Endothelial cell (in vitro differentiated cells): ENCODE measurements at places on chromosomes 5 and 9.

- no peak overlapping the region for H3K4me3 ChIP-seq
- no peaks in the 10 kb centered on the region for H3K36me3 ChIP-seq
- no peak overlapping the region for H3K27ac ChIP-seq
Observed at GRCh38 chr5:135827965-135828781, 6.3 kb upstream of the SLC25A48 start.

GRCh38 chr5:57802131-57802530 lies 319.5 kb upstream of the ACTBL2 start:
- no peaks in the 10 kb centered on the region for H3K36me3 ChIP-seq
- peaks cover 3% of the 10 kb centered on the region for H3K4me1 ChIP-seq
- H3K27me3 ChIP-seq: no peaks in the 10 kb centered on the region
- no peak for DNase-seq

- no peaks in the 10 kb centered on the region for H3K36me3 ChIP-seq
- no peak overlapping the region for H3K27ac ChIP-seq
Observed at GRCh38 chr5:10337986-10338385, 15.5 kb upstream of the MARCHF6 start.

GRCh38 chr5:93873211-93873736 lies 131.9 kb upstream of the POU5F2 start:
- no peak for DNase-seq
- H3K27me3 ChIP-seq: peaks cover 1% of the 10 kb centered on the region

DNA sequence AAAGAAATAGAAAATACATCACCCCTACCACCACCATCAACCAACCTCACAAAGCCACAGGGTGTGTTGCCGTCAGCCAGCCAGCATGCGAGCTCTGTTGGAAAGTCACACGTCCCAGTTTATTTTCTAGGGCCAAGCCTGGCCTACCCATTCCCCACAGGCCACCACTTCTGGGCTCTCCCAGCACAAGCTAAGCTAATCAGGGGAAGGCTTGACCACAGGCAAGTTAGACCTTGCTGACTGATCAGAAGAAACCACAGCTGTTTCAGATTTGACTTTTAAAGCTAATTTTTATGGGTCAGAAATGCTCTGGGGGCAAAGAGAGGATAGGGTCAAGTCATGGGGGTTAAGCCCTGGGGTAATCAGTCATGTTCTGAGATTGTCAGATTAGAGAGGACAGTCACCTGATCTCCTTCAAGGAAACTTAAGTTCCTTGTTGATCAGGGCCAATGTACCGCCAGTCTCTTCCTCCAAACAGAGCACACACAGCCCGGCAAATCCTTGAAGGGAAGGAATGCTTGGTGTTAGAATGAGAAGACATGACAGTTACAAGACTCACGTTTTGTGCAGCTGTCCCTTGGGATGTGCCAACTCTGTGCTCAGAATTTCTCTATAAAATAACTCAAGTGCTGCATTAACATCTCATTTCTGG lies 7.6 kb downstream of the SHB start:
- H3K36me3 ChIP-seq: no peaks in the 10 kb centered on the region
- H3K27me3 ChIP-seq: peaks cover 4% of the 10 kb centered on the region
- no peak for DNase-seq
- no peak overlapping the region for H3K4me3 ChIP-seq
- no peak overlapping the region for H3K27ac ChIP-seq

GRCh38 chr5:135106136-135106535 lies 72.1 kb upstream of the PITX1 start:
- no peaks in the 10 kb centered on the region for H3K4me1 ChIP-seq
- peaks cover 3% of the 10 kb centered on the region for H3K27me3 ChIP-seq
- H3K4me3 ChIP-seq: no peak overlapping the region
- no peak overlapping the region for H3K27ac ChIP-seq

DNA sequence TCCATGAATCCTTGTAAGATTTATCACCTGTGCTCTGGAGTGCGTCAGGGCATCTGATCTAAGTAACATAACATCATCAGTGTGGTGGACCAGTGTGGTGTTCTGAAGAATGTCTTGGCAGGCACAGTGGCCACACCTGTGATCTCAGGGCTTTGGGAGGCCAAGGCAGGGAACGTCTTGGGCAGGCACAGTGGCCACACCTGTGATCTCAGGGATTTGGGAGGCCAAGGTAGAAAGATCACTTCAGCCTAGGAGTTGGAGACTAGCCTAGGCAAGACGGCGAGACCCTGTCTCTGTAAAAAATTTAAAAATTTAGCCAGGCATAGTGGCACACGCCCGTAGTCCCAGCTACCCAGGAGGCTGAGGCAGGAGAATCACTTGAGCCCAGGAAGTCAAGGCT lies 185.5 kb downstream of the CACNA1B start:
- no peaks in the 10 kb centered on the region for H3K4me1 ChIP-seq
- H3K4me3 ChIP-seq: no peak overlapping the region
- H3K36me3 ChIP-seq: peaks cover 8% of the 10 kb centered on the region
- no peak overlapping the region for H3K27ac ChIP-seq
- peaks cover 3% of the 10 kb centered on the region for H3K27me3 ChIP-seq

DNA sequence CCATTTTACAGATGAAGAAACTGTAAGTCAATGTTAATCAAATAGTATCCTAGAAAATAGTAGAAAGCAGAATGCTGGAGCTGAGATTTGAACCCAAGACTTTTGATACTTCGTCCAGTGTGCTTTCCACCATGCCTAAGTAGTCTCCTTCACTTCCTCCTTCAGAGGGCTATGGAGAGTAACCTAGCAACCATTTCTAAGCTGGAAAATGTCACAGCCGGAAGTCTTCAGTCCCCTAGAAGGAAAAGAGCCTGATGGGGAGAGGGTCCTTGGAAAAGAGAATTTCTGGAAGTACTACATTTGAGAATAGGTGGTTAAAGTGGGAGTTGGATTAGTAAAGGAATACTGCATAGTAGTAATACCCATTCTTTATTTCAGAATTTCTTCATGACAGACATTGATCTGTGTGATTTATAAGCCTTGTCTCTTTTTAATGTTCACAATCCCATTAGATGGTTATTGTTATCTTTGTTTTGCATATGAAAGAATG lies 32.7 kb downstream of the PCDHAC2 start:
- peaks cover 4% of the 10 kb centered on the region for H3K36me3 ChIP-seq
- peaks cover 21% of the 10 kb centered on the region for H3K4me1 ChIP-seq
- H3K4me3 ChIP-seq: no peak overlapping the region
- no peak for DNase-seq

GRCh38 chr5:52989781-52990527 lies 802 bp downstream of the ITGA2 start:
- no peaks in the 10 kb centered on the region for H3K27me3 ChIP-seq
- peak overlapping the region; percentile 32 for H3K27ac ChIP-seq
- H3K36me3 ChIP-seq: peaks cover 6% of the 10 kb centered on the region
- DNase-seq: peak; percentile 55
- H3K4me3 ChIP-seq: peak overlapping the region; percentile 83

DNA sequence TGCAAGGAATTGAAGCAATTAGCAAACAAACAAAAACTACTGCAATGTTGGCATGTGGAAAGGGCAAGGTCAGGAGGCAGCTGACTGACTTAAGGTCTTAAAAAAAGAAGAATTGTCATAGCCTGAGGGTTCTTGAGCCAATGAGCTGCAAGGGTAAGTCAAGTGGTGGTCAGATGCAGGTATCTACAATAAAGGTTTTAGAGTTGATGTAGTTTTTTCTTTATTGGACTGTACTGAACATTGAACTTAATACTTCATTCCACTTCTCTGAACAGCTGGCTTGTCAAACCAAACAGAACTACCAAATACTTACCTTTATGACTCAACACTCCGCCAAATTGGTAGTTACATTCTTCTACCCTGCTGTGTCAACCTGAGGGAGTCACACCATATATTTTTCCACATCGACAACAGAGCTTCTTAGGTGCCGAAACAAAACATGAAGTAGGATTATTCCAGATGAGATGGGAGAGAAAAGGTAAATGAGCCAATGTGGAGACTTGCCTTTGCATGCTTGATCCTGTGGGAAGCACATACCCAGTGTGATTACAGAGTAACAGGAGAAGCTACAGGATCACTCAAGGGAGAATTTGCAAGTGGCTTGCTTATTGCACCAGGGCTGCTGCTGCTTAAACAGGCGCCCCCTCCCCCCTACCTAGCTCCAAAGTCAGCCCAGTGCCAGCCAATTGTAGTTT lies 35.3 kb downstream of the EQTN start:
- H3K36me3 ChIP-seq: no peaks in the 10 kb centered on the region
- peaks cover 2% of the 10 kb centered on the region for H3K4me1 ChIP-seq
- DNase-seq: no peak
- no peak overlapping the region for H3K4me3 ChIP-seq

DNA sequence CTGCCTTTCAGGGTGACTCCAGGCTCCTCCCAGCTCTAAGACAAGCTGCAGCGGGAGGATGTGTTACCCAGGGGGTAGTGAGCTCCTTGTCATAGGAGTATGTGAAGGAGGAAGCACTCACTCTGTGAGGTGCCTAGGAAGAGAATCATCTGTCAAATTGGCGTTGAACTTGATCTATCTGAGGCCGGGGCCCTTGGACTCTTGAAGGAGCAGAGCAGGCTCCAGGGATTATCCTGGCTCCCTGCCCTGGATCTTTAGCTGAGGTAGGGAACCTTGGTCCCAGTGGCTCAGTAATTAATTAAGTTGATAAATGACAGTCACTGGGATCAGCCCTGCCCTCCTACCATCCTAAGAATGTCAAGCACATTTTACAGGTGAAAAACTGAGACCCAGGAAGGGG lies 15.5 kb downstream of the ADGRD2 start:
- peaks cover 5% of the 10 kb centered on the region for H3K4me1 ChIP-seq
- no peak overlapping the region for H3K4me3 ChIP-seq
- H3K27me3 ChIP-seq: peaks cover 6% of the 10 kb centered on the region
- no peaks in the 10 kb centered on the region for H3K36me3 ChIP-seq

- peaks cover 3% of the 10 kb centered on the region for H3K4me1 ChIP-seq
- peaks cover 15% of the 10 kb centered on the region for H3K36me3 ChIP-seq
- no peak overlapping the region for H3K4me3 ChIP-seq
- no peak overlapping the region for H3K27ac ChIP-seq
Observed at GRCh38 chr9:93667006-93667405, 90.6 kb downstream of the PHF2 start.

GRCh38 chr9:137464291-137464999 lies 5.3 kb upstream of the NSMF start:
- no peak for DNase-seq
- H3K27ac ChIP-seq: no peak overlapping the region
- H3K27me3 ChIP-seq: peaks cover 6% of the 10 kb centered on the region

DNA sequence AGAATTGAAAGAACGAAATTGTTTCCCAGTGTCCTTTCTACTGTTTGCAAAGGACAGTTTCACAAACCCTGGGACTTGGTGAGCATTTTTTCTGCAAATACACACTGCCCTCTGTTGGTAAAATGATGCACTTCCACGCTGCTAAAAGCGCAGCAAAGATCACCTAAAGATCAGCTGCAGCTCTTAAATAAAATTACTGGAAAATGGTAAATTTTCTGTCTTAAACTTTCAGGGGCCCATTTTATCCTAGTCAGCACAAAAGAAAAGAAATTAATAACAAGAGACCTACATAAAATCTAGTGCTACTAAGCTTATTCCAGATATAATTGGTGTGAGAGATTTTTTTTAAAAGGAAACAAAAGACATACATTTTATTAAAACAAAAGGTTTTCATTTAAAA lies 566.0 kb downstream of the CAAP1 start:
- no peak overlapping the region for H3K27ac ChIP-seq
- H3K4me3 ChIP-seq: no peak overlapping the region

- H3K36me3 ChIP-seq: no peaks in the 10 kb centered on the region
- peaks cover 25% of the 10 kb centered on the region for H3K4me1 ChIP-seq
- H3K4me3 ChIP-seq: no peak overlapping the region
- DNase-seq: no peak
Observed at GRCh38 chr9:37029776-37030610, 4.1 kb downstream of the PAX5 start.

DNA sequence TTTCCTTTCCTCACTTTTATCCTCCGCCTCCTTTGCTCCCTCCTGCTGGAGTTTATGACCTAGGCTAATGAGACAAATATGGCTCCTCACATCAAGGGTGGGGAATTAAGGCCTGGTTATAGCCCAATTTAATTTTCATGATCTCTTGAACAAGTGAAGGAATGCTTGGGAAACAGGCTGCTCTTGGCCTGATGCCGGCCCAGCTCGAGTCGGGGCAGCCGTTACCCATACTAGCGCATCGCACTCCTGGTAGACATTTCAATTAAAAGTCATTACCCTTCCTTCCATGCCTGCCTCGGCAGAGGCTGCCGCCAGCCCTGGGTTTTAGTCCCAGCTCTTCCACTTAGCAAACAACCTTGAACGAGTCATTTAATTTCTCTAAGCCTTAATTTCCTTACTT lies 425.7 kb downstream of the TMEM38B start:
- H3K4me3 ChIP-seq: no peak overlapping the region
- DNase-seq: no peak
- no peaks in the 10 kb centered on the region for H3K27me3 ChIP-seq
- H3K36me3 ChIP-seq: no peaks in the 10 kb centered on the region
- no peak overlapping the region for H3K27ac ChIP-seq
- H3K4me1 ChIP-seq: peaks cover 3% of the 10 kb centered on the region
